ENCODE measurements at places on chromosomes 16 and 17. TPM values are rescaled to one million over a fixed set of nuclear protein-coding genes. Genes with fewer than 3 reads are reported as not detected.

- no peak overlapping the region for H3K27ac ChIP-seq
- no peaks in the 10 kb centered on the region for H3K4me1 ChIP-seq
- no peak for DNase-seq
- no peak overlapping the region for H3K4me3 ChIP-seq
These were observed 603.9 kb downstream of the KCNJ2 start for GRCh38 chr17:70773258-70773657.

- no peaks in the 10 kb centered on the region for H3K36me3 ChIP-seq
- H3K4me1 ChIP-seq: peaks cover 99% of the 10 kb centered on the region
- no peak overlapping the region for H3K4me3 ChIP-seq
- peak overlapping the region; percentile 96 for H3K27ac ChIP-seq
- no peaks in the 10 kb centered on the region for H3K27me3 ChIP-seq
These were observed 22.3 kb downstream of the MAP3K14 start for GRCh38 chr17:45294506-45294905.

DNA sequence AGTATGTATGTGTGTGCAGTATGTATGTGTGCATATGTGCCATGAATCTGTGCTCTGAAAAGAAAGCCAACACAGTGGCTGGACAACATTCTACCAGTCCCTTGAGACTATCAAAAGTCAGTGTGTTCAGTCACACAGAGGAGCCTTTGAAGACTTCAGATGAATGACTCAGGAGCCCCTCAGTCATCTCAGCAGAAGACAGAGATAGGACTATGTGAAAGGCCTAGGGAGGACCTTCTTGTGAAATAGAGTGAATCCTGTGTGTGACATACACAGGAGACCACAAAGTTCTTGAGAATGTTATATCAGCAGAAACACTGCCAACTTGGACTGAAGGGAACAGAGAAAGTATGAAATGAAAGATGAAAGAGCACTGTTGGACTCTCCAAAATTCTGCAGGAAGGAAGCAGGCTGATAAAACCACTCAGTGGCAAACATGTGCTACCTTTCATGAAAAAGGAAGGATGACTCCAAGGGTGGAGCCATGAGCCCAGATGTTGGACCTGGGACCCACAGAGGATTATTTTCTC lies 108.4 kb downstream of the METRNL start:
- DNase-seq: no peak
- no peak overlapping the region for H3K4me3 ChIP-seq
- no peaks in the 10 kb centered on the region for H3K36me3 ChIP-seq
- H3K27me3 ChIP-seq: peaks cover 2% of the 10 kb centered on the region
- no peak overlapping the region for H3K27ac ChIP-seq

- H3K27me3 ChIP-seq: no peaks in the 10 kb centered on the region
- DNase-seq: no peak
- peaks cover 19% of the 10 kb centered on the region for H3K4me1 ChIP-seq
- no peak overlapping the region for H3K27ac ChIP-seq
These were observed 6.6 kb upstream of the TEKT3 start for GRCh38 chr17:15348021-15348420.

Gene TMEM92
- total RNA-seq: not detected

Gene VAT1
- 50.6 TPM for total RNA-seq

Gene GRAP
- total RNA-seq: 1.7 TPM

Gene RPS2
- total RNA-seq: 1,902 TPM

Gene FA2H
- total RNA-seq: not detected

Gene CACNG1
- total RNA-seq: 43.0 TPM

Gene KRT31
- 4.6 TPM for total RNA-seq

Gene TPSD1
- not detected for total RNA-seq

Gene SLC4A1
- not detected for total RNA-seq

Gene IL21R
- total RNA-seq: 0.08 TPM

Gene KRTAP4-4
- total RNA-seq: not detected

Gene DHRS13
- 0.67 TPM for total RNA-seq

Gene NPIPB8
- total RNA-seq: 0.78 TPM
